NCI-H2171 (cell line): ENCODE measurements at places on chromosomes 5 and 9.

- DNase-seq, result no peak
Measured at GRCh38 chr9:69593301-69593700, 78.9 kb downstream of the APBA1 start.

- no peak for DNase-seq
Measured at GRCh38 chr9:100033877-100034551, 64.8 kb downstream of the ERP44 start.

DNA sequence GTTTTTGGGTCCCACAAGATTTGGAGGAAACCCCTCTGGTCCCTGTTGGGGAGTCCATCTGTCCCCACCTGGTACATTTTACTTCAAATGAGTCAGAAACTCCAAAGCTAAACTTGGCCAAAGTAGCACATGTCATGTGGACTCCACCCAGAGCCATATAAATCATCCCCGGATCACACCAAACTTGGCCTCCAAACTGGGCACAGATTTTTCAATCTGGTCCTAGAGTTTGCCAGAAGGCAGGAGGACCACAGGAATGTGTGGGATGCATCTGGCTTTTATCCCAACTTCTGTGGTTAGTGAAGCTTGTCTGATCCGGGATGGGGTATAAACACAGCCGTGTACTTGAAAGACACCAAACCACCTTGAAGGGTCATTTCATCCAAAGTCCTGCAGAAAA lies 66.3 kb downstream of the MAT2B start:
- DNase-seq, result no peak

- no peak for DNase-seq
Measured at GRCh38 chr5:174777583-174777982, 53.2 kb downstream of the MSX2 start.

DNA sequence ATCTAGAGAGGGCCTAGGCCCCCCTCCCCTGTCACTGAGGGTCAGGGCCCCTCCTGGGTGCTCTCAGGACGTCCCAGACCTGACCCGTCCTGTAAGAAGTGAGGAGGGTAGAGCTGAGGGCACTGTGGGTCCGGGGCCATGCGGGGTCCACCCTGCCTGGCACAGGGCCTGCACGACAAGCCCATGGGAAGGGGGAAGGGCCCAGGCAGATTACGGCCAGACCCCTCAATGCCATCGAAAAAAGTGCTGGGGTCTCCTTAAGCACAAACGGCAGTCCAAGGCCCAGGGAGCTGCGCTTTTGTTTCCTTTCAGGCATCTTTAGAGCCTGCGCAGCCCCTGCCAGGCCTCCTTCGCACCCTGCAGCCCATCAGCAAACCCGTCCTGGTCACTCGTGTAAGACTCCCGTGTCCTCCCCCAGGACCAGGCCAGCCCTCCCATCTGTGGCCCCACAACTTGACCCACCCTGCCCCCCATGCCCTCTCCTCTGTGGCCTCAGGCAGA lies 4.4 kb upstream of the EXOC3 start:
- DNase-seq, result no peak

GRCh38 chr9:137875354-137875753 lies 2.2 kb upstream of the CACNA1B start:
- no peak for DNase-seq

DNA sequence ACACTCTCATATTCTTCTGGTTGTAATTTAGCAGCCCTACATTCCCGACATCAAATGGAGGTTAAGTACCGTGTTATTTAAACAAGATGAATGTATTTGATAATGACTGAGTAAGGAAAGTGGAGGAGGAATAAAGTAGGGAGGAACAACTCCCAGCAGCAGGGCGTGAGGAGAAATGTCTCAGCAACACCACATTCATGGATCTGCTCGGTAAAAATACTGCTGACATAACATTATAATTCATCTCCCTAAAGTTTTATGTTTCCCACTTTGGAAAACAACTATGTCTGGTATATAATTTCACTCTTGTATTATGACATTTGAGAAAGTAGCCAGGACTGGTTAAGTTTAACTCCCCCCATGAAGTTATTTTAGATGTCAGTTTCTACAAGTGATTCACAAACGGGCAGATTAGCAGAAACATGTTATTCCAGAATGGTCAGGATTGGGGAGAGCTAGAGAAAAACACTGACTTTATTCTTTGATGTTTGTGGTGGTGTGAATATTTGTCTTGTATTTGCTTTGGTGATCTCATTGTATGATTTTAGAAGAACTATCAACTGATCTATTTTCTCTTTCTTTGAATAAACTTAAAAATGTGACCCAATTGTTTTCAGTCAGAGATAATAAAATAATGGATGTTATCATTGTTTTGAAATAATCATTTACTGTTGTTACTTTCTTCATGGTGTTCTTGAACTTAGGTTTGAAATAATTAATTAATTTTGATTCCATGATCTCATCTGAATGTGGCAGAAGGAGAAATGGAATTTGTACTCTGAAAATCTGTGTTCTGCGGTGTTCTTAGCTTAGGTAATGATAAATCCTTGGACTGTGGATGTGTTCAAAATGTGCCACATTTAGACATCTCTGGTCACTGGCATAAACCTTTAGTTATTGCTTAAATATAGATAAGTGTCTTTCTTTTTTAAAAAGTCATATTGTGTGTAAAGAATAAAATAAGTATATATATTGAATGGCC lies 303.6 kb upstream of the ZNF608 start:
- no peak for DNase-seq

GRCh38 chr5:79728396-79728795 lies 38.8 kb downstream of the CMYA5 start:
- DNase-seq, result no peak

DNA sequence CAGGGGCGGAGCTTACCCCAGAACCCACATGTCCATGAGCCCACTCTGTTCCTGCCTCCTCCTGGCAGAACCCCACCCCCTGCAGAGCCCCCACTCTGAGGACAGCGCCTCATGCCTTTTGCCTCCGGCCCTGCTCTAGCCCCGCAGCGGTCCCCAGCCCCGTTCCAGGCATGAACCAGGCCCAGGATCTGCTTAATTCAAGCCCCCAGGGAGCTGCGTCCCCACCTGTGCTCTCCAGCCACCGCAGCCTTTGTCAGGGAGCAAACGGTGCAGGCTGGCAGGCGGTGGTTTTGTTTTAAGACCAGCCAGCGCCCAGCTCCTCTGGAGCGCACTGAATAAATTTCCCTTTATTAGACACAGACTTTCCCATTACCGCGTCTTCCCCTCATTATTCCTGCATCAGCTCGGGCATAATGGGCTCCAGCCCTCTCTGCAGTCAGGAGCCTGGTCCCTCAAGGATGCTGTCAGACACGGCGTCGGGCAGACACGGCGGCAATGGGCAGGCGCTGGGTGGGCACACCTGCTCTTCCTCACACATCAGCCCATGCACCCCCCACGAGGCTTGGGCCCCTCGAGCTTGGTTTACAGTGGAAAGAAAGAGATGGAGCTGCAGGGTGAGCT lies 137.6 kb downstream of the OLFM1 start:
- peak; percentile 73 for DNase-seq

- DNase-seq, result no peak
Measured at GRCh38 chr5:89228355-89228754, 345.4 kb upstream of the MEF2C start.
